ENCODE measurements at places on chromosomes 6 and 20.

DNA sequence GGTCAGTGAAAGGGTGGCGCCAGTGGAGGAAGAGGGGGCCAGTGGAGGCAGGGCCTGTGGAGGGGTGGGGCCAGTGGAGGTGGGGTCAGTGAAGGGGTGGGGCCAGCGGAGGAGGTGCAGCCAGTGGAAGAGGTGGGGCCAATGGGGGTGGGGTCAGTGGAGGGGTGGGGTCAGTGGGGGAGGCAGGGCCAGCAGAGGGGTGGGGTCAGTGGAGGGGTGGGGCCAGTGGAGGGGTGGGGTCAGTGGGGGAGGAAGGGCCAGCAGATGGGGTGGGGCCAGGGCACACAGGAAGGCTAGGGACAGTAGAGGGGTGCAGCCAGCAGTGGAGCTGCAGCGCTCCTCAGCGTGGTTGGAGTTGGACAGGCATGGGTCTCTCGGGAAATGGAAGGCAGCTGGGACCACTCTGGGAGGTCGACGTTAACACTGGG lies 18.7 kb downstream of the ADRM1 start:
- no peak for DNase-seq

DNA sequence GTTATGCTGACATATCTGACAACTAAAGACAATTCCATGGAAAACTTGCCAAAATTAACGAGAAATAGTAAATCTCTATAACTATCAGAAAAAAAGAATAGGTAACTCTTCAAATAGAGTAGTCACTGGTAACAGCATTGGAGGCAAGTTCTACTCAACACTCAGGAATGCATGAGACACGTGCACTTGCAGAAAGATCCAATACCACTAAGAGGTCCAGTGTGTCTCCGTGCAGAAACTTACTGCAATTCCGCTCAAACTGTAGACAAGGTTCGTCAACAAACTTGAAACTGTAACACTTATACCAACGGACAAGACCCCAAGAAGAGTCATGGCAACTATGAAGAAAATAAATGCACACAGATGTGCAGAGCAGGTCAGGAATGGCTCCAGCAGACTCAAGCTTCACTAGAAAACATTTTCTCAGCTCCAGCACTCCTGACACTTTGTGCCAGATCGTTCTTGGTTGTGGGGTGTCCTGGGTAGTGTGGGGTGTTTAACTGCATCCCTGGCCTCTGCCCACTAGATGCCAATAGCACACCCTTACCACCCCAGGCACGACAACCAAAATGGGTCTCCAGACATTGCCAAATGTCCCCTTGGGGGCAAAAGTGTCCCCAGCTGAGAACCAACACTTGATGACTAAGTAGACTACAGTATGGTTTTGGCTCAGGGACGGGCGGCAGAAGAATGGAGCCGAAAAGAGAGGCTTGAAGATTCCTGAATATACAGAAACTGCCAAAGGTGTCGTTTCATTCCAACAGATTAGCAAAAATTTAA lies 134.8 kb downstream of the DTNBP1 start:
- DNase-seq, result no peak

- no peak for DNase-seq
Observed at GRCh38 chr6:52330470-52330869, 31.5 kb upstream of the PAQR8 start.

DNA sequence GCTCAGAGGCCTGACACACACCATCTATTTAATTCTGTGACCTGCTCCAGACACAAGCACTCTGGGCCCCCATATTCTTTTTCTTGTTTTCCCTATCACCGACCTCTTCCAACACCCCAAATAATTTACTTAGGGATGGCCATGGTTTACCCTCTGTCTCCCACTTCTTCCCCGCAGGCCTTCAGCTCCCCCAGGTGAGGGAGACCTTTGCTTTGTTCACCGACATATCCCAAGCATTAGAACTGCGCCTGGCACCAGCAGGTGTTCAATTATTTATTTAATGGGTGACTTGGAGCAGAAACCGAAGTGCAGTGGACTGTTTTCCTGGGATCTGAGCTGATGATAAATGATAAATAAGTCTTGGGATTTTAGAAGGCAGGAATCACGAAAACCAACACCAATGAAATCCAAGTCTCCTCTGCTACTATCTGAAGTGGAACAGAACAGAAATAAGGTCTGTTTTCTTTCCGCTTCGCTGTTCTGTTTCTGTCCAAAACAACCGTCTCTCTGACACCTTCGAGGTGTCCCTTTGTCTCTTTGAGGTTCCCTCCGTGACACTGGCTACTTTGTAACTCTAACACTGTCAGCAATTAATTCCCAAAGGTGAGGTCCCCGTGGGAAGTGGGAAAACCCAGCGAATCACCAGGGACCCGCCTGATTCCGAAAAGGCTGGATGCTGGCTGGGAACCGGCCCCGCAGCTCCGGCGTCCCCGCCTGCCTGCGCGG lies 1.1 kb upstream of the RIN2 start:
- DNase-seq, result no peak

DNA sequence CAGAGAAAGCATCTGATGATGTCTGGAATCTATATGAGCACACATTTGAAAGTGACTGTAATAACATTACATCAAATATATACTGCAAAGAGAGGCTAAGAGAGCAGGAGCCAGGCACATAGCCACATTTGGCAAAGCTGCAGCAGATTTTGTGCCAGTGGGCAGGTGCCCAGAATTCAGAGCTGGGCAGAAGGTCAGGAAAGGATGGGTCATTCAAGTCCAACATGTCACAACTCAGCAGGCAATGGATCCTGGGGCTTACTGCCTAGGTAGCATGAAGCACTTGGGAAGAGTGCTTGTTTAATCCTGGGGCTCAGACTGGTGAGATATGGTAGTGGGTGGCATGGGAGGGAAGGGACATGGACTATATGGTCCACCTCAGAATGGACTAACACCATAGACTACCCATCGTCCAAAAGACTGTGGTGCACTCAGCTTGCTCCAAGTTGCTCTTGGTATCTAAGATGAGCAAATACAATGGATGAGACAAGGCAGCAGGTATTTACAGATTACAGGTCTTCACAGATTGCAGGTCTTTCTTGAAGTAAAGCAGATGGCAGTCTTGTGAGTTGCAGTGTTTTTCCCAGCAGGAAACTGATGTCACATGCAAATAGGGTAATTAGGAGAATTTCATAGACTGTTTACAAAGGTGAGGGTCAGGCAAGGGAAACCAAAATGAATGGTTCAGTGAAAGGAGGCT lies 31.2 kb upstream of the SHLD1 start:
- no peak for DNase-seq

DNA sequence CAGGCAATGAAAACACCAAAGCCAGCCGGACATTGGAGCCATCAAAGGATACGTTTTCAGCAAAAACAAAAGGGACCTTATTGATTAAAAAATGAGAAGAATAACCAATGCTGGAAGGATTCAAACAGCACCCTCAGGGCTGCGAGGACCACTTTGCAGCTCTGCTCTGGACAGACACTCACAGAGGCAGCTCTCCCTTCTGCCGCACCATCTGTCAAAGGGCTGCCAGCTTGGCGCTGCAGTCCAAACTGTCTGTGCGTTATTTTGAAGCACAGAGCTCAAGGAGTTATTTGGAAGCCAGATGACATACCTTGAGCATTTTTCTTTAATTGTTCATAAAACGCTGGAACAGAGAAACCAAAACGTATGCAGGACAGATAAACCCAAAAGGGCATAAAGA lies 85.2 kb downstream of the KIF16B start:
- no peak for DNase-seq

DNA sequence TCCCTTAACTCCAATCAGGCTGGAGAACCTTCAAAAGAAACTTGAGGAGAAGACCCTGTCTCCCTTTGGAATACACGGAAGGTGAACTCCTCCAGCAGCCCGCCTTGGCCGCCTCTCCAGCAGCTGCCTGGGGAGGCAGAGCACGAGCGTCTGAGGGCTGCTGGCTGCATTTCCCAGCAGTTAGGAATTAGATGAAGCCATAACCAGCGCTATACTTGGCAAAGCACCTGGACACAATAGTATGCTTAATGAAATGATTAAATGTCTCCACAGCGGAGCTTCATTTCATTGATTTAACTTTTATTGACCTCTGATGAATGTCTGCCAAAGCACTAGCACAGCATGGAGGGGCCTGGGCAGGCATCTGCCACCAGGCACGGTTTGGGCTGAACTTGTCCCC lies 73.5 kb downstream of the TMEM242 start:
- no peak for DNase-seq

GRCh38 chr6:32685603-32686002 lies 19.1 kb upstream of the HLA-DQB1 start:
- no peak for DNase-seq

- no peak for DNase-seq
Observed at GRCh38 chr20:45909817-45910669, 1.9 kb downstream of the PLTP start.

GRCh38 chr6:6870921-6871320 lies 236.8 kb upstream of the RREB1 start:
- no peak for DNase-seq

DNA sequence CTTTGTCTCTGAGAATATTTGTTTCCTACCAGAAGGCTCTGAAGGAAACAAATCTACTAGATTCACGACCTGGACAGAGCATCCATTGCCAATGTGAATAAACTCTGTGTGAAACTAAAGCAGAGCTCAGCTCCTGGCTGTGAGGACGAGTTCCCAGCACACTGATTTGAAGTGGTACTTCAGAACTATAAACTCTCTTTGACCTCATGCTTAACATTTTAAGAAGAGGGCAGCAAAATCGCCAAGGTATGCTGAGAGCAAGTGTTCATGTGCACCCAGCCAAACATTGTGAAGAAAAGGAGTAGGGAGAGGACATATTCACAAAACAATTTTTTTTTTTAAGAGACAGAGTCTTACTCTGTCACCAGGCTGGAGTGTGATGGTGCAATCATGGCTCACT lies 33.7 kb upstream of the ZNF133 start:
- DNase-seq, result no peak

- peak; percentile 16 for DNase-seq
Observed at GRCh38 chr6:124870611-124871459, 91.4 kb upstream of the RNF217 start.

GRCh38 chr6:131784561-131784960 lies 23.3 kb upstream of the ENPP1 start:
- DNase-seq, result no peak

DNA sequence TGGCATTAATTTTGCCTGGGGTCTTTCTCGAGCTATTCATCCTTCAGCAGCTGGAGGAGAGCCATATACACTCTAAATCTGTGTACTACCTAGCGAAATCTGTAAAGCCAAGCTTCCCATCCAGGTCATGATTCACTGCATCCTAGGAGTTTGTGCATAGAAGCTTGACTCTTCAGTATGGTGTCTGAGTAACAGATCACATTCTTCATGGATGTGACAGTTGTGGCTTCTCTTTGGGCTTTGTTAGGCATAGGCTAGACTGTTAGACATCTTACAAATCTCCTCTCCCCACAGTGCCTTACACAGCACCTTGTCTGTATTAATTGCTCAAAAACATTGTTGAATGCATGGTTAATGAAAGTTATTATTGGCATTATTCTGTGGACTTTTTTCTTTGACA lies 177.0 kb downstream of the EYA4 start:
- DNase-seq, result no peak

DNA sequence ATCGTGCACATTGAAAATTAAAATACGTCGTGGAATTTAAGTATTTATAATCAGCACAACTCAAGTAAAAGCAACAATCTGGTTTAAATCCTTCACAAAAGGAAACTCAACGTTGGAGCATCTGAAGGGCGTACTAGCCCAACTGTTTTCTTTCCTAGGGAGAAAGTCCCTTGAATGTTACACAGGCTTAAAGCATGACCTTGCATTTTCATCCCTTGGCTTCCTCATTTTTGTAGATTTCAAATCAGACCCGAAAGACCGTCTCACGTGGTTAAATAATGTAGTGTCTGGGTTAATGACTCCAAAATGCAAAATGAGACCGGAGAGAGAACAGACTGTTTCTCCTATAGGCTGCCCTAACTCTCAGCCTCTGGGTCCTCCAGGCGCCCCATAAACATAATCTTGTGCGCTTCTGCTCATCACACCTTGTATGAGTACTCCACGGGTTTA lies 249.2 kb upstream of the RREB1 start:
- no peak for DNase-seq

GRCh38 chr20:20184149-20184548 lies 131.8 kb downstream of the CFAP61 start:
- no peak for DNase-seq

DNA sequence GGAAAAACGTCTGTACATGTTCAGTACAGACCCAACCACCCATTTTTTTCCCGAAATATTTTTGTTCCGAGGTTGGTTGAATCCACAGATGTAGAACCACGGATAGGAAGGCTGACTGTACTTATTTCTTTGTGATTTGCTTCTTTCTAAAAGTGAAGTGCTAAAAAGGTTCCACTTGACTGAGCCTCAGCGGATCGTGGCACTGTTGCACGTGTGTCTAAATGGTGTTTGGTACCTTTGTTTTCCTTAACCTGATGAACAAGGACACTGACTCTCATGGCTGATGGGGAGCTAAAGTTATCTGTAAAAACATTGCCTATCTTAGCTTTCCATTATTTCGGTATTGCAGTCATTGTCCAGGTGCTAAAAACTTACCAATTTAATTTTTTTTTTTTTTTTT lies 6.2 kb downstream of the BPHL start:
- DNase-seq, result no peak

DNA sequence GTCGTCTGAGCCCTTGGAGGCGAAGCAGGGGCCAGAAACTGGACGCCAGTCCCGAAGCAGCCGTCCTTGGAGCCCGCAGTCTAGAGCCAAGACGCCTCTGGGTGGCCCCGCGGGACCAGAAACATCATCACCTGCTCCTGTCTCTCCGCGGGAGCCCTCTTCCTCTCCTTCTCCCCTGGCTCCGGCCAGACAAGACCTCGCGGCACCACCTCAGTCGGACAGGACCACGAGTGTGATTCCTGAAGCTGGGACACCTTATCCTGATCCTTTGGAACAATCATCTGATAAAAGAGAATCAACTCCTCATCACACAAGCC lies 416 bp downstream of the RSPH4A start:
- DNase-seq, result no peak

- DNase-seq, result no peak
Observed at GRCh38 chr6:113318575-113318917, 538.6 kb upstream of the MARCKS start.

DNA sequence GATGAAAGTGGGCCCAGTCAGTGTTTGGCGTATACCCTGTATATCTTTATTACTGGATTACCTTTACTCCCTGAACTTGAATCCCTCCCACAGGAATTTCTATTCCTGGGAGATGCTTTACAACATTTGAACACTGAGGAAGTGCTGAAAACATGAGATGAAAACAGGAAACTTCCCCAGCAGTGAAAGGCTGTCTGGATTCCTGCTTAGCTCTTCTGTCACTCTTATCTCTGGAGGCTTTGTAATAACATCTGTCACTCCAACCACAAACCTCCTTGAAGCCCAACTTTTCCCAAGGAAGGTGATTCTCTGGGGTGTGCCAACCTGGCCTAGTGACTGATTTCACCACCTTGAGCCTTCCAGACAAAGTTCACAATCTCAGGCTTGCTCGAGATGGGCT lies 264.5 kb upstream of the BMP2 start:
- DNase-seq, result no peak

Data from AG04450 (cell line).